ENCODE measurements at places on chromosomes 11 and 22.

DNA sequence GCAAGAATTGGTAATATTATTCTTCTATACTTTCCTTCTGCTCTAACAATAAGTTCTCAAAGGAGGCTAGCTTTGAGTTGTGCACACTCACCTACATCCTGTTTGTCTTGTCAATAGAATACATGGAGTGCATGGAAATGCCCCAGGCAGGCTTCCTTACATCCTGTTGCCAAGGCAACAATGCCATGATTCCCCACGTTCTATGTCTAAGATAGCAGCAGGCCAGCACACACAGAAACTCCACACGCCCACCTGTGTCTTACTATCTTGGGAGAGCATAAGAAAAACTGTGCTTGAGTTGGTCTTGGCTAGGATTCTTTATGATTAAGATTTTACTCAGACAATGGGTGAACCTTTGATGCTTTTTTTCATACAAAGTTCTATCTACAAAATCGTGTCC, 379.2 kb downstream of the AASDHPPT start:
- DNase-seq = no peak

GRCh38 chr22:30234786-30235470, 11.6 kb downstream of the LIF start:
- DNase-seq = no peak

DNA sequence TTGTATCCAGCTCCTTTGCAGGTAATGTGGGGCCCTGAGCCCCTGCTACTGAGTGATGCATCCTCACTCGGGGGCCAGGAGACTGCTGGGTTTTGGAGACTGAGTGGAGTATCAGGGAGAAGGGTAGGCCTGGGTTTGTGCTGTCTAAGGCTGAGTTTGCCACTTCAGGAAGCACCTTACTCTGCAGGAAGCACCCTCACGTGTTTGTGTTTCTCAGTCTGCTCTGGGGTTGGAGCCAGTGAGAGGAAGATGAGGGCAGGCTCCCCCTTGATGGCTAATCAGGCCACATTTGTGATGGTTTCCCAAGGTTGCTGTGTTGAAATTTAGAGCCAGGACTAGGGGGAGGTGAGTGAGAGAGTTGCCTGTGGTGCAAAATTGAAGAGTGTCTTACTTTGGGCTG, 13.7 kb upstream of the THY1 start:
- no peak for DNase-seq

- no peak for DNase-seq
These were observed 9.1 kb downstream of the CPT1A start for GRCh38 chr11:68832476-68833181.

GRCh38 chr22:35116817-35117216, 50.9 kb downstream of the ISX start:
- DNase-seq = no peak

DNA sequence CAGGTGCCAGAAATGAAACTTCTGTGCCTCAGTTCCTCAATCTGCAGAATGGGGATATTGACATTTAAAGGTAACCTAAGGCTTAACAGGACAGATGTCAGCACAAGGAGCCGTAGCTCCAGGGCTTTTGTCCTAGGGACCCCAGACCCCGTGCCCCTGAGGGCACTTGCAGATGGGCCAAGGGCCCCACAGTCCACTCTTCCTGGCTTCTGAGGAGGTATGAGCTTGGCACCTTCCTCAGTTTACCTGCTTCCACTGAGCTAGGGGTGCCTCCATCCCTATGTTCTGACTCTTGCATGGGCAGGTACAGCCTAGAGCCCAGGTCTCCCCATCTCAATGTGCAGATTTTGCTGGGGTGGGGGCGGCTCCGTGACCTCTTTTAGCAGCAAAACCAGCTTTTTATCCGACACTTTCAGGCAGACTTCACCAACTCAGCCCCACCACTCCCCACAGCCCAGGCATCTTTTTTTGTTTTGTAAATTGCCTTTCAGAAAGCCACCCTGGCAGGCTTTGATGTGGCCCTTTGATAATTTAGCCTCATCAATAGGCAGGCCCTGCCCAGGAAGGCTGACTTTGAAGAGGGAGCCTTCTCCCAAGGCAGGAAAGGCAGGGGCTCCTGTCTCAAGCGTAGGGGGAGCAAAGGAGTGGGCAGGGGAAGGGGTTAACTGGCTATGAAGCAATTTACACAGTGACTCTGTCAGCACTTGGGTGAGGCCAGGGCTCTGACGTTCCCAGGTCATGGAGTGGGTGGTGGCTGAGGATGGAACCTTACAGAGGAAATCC, 23.7 kb upstream of the FGF3 start:
- no peak for DNase-seq

GRCh38 chr11:96051820-96052219, 127.9 kb upstream of the MTMR2 start:
- no peak for DNase-seq

- no peak for DNase-seq
These were observed 41.6 kb upstream of the PRAME start for GRCh38 chr22:22600531-22601261.

GRCh38 chr11:8807544-8808225, 103.3 kb upstream of the AKIP1 start:
- DNase-seq = no peak

DNA sequence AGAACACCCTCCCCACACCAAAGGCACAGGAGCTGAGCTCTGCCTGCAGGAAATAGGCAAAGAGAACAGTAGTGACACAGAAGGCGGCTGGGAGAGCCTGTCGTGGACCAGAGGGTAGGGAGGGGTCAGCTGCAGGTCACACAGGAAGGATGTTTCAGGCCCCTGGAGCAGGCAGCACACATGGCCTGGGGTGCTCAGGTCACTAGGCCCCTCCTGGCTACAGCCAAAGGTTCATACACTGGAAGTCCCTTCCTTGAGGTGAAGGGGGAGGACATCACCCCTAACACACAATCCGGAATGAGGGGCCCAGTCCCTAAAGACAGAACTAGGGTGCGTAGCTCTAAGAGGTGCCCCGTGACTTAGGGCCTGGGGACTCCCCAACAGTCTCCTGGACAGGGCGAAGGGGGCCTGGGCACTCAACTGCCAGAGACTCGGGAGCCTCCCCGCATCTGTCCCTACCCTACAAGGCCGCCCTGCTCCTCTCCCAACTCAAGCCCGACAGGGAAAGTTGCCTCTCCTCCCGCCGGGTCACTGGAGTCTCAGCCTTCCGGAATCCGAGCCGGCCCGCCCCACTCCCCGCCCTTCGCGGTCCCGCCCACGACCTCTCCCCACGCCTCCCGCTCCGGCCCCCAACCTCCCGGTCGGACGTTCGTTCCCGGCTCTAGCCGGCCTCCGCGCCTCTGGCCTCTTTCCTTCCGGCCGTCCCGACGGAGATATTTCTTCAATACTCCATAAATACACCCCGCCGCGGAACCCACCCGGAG, at the start of gene CYB5R2:
TSS of gene CYB5R2 (minus strand) at position 541 of the 764 bp plus-strand sequence. CDS start 675 bp downstream, outside the sequence.
- DNase-seq = no peak
